Iris pigment epithelial cell (primary cell): ENCODE measurements at places on chromosomes 4 and X.

DNA sequence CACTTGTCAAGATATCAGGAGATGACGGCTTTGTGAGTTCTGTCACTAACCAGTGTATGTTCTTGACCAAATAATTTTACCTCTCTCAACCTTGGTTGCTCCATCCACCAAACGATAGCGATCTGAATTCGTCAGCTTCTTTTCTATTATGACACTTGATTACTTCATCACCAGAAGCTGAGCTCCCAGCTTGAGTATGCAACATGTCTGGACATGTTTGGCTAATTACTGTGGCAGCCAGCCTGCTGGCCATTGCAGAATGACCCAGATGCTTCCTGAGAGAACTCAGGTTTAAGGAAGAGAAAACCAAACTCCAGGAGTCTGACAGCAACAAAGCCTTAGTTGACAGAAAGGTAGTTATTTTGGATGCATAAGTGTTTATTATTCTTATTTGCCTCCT lies 46.4 kb upstream of the PARM1 start:
- peak; percentile 82 for DNase-seq

GRCh38 chr4:95289028-95289634 lies 259.6 kb downstream of the UNC5C start:
- DNase-seq: peak; percentile 80

GRCh38 chrX:42274151-42274550 lies 350.8 kb upstream of the CASK start:
- DNase-seq: no peak

- DNase-seq: peak; percentile 1
Observed at GRCh38 chr4:111883557-111883999, 261.7 kb upstream of the FAM241A start.

DNA sequence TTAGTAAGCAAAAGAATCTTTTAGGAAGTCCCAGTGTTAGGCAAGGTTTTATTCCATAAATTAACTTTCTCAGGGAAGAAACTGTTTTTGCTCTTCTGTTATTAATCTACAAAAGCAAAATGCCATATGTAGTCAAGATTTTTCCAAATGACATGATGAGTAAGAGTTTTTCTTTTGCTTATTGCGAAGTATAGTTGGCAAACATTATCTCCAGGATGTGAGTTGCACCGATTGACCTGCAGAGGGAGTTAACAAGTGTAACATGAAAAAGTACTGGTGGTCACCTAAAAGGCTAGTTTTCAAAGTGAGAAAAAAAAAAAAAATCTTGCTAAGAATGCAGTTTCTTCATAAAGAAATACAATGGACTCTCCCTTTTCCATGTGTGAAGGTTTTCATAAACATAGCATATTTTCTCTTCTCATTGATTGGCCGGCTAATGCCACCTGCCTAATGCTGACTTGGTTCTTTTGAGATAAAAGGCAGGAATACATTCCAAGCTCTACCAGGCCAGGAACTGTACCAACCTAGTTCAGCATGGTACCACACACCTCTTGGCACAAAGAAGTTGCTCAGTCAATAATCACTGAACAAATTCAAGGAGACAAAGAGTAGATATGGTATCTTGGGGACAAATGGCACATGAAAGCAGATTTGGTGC lies 100.2 kb downstream of the LNX1 start:
- peak; percentile 96 for DNase-seq

GRCh38 chr4:85790582-85790981 lies 315.6 kb downstream of the ARHGAP24 start:
- DNase-seq: peak; percentile 57

- DNase-seq: peak; percentile 79
Observed at GRCh38 chr4:69910016-69910782, 20.7 kb upstream of the CSN1S1 start.

DNA sequence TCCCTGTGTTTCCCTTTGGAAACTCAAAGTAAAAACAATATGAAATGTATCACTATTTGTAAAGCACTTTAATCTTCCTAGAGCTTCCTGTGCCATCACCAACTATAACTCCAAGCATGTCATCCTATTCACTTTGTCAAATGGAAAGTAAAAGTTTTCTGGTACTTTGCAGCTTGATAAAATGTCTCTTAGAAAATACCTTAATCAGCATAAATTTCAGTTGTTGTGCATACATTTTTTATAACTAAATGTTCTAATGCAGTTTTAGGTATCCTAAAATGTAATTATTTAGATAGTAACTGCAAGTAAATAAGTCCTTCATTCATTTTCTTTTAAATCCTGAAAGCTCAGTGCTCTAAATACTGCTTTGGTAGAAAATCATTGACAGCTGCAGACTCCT lies 558.7 kb downstream of the GRID2 start:
- no peak for DNase-seq

- peak; percentile 8 for DNase-seq
Observed at GRCh38 chr4:67549123-67549522, 3.8 kb upstream of the CENPC start.

DNA sequence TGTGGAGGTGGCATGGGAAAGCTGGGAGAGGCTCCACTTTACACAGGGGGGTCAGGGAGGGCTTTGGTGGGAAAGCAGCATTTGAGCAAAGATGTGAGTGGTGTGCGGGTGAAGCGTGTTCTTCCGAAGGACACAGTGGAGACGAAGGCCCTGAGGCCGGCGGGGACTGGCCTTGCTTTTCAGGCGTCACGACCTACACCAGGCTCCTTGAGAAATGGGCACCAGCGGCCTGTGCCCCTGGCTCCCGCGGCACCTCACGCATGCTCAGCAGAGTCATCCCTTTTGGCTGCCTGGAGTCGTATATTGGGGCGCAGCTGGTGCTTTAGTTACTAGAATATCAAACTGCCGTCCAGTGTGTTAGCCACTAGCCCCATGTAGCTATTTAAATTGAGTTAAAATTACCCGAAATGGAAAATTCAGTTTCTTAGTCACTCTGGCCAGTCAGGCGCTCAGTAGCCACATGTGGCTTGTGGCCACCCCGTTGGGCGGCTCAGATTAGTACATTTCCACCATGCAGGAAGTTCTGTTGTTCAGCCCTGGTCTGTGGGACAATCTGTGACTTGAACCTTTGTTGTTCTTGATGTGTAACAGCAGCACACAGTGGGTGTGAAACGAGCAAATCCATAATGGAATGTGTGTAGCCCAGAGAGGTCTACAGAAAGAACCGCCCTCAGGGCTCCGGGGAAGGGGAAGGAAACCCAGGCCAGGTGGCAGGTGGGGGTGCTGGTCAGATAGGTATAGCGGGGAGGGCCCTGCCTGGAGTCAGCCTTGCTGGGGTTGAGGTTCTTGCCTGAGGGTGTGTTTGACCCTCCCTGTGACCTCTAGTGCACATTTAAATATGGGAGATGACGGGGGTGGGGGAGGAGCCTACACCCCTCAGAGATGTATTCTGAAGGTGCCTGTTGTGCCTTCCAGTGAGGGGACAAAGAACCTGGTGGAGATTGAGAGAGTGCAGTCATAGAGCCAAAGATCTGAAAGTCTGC lies 30.4 kb downstream of the TBC1D14 start:
- no peak for DNase-seq

- peak; percentile 31 for DNase-seq
Observed at GRCh38 chr4:150149381-150149780, 71.1 kb downstream of the DCLK2 start.

DNA sequence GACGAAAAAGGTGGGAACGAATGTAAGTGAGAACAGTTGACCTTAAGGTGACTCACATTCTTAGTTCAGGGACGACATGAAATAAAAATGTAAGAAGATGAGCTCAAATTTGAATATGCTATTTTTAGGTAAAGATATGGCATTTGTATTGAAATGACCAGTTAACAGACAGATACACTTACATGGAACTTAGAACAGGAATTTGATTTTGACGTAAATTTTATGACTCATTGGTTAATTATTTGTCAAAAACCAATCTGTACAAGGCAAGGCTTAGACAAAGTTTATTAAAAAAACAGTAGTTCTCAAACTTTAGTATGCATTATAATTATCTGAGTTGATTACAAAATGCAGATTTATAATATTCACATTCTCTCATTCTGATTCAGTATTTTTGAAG lies 469.4 kb downstream of the CFAP47 start:
- no peak for DNase-seq

GRCh38 chr4:105281124-105281415 lies 134.4 kb downstream of the TET2 start:
- DNase-seq: no peak

DNA sequence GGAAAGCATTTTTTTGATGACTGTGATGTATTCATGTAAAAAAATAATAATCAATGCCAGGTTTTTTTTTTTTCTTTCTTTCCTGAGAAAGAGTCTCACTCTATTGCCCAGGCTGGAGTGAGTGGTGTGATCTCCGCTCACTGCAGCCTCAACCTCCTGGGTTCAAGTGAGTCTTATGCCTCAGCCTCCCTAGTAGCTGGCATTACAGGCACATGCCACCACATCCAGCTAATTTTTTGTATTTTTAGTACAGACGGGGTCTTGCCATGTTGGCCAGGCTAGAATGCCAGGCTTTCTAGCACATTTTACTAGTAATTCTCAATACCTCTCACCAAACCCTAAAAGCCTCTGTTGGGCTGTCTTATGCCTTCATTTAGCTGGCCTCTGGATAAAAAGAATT lies 25.7 kb downstream of the GPM6B start:
- no peak for DNase-seq

DNA sequence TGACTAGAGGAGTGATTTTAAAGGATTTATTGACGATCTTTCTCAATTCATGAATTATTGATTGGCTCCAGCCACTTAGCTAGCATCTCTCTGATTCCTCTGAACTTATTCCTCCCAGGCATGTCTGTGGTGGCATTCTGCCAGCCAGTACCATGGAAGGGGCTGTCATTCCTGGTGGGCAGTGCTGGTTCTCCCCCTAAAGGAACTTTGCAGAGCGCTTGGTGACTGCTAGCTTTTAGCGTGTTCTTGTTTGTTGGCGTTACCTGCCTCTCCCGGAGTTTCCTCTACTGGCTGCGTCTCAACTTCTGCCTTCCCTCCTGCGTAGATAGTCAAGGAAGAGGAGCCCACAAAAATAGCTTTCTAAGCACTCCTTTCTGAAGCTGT lies 19.3 kb downstream of the SRD5A3 start:
- DNase-seq: no peak

DNA sequence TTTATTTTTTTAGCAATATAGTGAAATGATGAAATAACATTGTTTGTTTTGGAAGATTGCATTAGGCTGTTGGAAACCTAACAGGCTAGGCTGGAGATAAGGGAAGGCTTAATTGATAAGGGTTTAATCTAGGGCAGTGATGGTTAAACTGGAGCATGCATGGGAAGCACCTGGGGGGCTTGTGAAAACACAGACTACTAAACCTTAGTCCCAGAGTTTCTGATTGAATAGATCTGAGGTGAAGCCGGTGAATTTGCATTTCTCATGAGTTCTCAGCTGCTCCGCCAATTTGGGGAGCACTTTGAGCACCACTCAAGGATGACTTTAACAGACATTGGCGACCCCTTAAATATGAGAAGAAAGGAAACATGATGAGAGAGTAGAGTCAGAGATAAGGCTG lies 11.5 kb downstream of the STK26 start:
- DNase-seq: no peak

DNA sequence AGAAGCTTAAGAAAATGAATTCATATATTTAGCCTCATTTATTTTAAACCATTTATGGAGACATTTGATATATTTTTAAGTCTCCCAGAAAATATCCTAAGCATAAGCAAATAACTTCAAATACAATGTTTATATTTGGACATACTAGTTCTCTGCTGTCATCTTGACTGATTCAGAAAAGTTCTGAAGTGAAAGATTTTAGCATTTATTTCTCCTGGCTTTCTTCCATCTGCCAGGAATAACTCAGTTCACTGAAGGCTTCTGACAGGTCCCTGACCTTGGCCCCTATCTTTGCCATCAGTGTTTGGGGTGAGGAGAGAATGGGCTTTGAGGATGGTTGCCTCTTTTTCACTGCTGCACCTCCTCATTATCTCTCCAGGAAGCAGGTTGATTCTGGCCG lies 115.7 kb downstream of the SLIT2 start:
- DNase-seq: peak; percentile 45

DNA sequence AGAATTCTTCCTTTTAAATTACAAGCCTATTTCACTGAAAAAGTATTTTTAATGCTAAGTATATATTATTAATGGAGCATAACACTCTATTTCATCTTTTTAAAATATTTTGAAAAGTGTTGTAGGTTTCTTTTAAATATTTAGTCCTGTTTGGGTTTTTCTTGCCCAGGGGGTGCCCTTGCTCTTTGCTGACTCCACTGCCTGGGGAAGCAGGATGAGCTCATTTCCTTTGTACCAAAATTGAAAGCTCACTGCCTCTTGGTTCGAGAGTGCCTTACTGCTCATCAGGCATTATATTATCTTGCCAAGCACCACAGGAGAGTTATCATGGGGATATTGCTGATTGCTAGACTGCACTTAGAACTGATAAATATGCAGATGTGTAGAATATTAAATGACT lies 819.2 kb downstream of the PCDH18 start:
- peak; percentile 22 for DNase-seq
